Thoracic aorta (tissue), 2 donors: ENCODE measurements at places on chromosomes 2 and 18. TPM values are rescaled to one million over a fixed set of nuclear protein-coding genes. Genes with fewer than 3 reads are reported as not detected.

DNA sequence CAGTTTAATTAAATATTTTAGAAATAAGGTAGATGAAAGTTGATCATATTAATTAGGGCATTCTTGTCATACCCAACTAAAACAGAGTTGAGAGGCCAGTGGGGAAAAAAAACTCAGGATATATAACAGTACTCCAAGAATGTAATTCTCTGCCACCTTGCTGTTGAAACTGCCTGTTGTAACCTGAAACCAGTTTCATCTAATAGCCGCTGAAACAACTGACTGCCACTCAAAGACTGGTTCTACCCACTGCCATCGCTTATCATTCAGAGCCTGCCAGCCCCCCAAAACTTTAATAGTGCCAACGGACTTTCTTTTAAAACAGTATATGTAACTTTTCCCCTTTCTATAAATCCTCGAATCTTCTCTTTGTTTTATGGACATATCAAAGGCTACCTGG, 37.7 kb upstream of the FSIP2 start:
- DNase-seq = no peak

DNA sequence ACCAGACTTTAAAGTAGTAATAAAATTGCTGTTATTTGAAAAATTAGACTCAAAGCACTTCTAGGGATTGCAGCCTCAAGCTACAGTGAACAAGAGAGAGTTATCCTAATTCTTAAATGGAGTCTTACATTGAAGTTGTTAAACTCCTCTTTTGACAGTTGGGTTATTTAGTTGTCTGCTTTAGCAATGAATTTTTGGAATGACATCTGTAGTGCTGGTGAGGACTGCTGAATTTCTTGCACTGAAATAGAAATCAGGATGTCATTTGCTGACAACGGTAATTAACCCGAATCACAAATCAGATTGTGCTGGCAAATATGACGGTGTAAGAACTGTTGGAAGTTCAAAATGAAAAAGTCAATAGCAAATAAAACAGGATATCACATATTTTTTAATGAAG, 78.0 kb upstream of the LYPD6B start:
- DNase-seq = no peak

The REG3G gene
- total RNA-seq = not detected

- DNase-seq = no peak
Observed at GRCh38 chr18:76495006-76495370, at the start of gene ZNF516. Gene ZNF516, minus strand, starts transcription at chr18:76495242. Its CDS starts 52,188 bp downstream, at chr18:76443054.

The FSHR gene
- not detected for total RNA-seq
